ENCODE measurements at places on chromosomes 5 and 9.

- DNase-seq, result no peak
Measured at GRCh38 chr9:35952526-35953191, 5.3 kb downstream of the OR2S2 start.

- DNase-seq, result no peak
Measured at GRCh38 chr5:80216753-80217596, 38.9 kb downstream of the SERINC5 start.

GRCh38 chr5:115324021-115324420 is 27.6 kb upstream of the CCDC112 start:
- no peak for DNase-seq

DNA sequence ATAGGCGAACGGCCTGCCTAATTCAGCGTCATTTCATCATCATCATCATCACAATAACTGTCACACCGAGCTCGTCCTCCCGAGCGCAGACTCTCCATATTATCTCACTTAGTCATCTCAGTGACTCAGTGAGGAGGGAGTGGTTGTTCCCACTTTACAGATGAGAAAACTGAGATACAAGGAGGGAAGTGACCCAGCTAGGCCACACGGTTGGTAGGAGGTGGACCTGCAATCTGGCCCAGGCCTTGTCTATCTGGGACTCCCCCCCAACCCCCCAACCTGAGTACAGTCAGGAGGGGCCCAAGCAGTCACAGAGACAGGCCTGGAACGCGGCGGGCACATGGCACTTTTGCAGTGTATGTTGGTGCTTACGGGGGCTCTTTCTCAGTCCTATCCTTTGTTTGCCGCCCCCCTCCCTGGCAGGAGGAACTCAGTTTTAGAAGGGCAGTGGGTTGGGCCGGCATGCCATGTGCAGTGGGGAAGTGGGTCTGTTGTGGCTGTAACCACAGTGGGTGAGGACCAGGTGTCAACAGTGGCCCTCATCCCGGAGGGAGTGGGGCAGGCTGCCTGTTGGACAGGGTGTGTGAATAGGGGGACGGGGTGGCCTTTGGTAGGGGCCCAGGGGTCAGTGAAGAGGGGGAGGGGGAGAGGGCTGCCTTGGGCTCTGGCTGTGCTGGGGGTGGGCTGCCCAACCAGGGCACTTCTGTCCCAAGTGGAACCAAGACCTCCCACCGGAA is 1.7 kb upstream of the RXRA start:
- DNase-seq, result no peak

GRCh38 chr9:7780261-7780988 is 19.2 kb downstream of the DMAC1 start:
- no peak for DNase-seq

- DNase-seq, result no peak
Measured at GRCh38 chr9:74282526-74283253, 214.4 kb upstream of the RORB start.

DNA sequence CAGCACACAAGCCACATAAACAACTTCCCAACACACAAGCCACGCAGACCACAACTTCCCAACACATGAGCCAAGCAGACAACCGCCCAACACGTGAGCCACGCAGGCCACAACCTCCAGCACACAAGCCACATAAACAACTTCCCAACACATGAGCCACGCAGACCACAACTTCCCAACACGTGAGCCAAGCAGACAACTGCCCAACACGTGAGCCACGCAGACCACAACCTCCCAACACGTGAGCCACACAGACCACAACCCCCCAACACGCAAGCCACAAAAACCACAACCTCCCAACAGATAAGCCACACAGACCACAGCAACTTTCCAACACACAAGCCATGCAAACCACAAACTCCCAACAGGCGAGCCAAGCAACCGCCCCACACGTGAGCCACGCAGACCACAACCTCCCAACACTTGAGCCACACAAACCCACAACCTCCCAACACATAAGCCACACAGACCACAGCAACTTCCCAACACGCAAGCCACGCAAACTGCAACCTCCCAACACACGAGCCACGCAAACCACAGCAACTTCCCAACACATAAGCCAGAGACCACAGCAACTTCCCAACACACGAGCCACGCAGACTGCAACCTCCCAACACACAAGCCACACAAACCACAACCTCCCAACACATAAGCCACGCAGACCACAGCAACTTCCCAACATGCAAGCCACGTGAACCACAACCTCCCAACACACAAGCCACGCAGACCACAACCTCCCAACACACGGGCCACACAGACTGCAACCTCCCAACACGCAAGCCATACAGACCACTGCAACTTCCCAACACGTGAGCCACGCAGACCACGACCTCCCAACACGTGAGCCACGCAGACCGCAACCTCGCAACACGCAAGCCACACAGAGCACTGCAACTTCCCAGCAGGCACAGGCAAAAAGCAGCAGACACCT is 10.1 kb downstream of the BRD9 start:
- no peak for DNase-seq

DNA sequence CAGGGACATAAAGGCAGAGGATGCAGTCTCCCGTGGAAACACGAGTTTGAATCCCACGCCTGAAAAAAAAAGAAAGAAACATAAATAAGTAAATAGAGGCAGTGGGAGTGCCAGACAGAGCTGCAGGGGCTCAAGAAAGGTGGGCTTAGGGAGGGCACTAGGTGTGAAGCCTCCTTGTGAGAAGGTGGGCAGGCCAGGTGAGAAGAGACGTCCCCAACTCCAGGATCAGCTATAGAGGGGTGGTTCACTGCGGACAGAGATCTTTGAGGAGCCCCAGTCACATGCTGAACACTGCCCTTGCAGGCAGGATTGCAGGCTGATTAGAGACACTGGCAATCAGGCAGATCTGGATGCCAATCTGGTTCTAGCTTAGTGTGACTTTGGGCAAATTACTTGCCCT is 172.1 kb downstream of the RGS3 start:
- DNase-seq, result peak; percentile 40

DNA sequence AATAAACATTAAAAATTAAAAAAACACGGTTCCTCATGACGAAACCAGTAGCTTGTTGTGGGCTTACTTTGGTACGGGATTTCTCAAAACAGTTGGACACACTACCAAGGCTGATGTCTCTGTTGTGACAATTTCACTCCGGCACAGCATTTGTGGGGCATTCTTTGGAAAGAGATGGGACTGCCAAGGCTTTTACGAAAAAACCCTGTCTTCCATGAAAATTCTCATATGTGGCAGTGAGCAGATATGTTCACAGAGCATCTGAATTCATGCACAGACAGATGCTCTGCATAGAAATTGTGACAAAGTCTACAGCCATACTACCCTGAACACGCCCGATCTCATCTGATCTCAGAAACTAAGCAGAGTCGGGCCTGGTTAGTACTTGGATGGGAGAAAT is 17.8 kb upstream of the SHROOM1 start:
- no peak for DNase-seq

DNA sequence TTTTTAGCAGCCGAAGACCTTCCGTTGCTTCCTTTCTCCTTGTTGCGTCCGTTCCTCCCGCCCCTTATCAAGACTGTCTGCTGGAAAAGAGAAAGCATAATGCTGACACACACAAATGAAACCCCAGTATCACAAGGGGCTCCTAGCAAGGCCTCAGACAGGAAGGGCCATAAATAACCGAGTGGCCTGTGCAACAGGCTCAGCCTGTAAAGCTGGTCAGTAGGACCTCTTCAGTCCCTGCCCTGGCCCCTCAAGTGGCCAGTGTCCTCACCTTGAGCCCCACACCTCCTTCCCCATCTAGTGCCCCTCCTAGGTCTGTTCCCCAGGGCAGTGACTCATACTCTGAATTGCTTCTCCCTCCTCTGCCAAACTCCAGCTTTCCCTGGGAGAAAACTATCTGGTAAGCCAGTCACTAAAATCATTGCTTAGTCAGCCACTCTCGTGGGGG is 174.6 kb upstream of the IL12B start:
- DNase-seq, result no peak

GRCh38 chr5:41925555-41925951 is 472 bp downstream of the FBXO4 start:
- DNase-seq, result peak; percentile 71

- no peak for DNase-seq
Measured at GRCh38 chr9:124347968-124348358, 67.3 kb downstream of the PSMB7 start.

DNA sequence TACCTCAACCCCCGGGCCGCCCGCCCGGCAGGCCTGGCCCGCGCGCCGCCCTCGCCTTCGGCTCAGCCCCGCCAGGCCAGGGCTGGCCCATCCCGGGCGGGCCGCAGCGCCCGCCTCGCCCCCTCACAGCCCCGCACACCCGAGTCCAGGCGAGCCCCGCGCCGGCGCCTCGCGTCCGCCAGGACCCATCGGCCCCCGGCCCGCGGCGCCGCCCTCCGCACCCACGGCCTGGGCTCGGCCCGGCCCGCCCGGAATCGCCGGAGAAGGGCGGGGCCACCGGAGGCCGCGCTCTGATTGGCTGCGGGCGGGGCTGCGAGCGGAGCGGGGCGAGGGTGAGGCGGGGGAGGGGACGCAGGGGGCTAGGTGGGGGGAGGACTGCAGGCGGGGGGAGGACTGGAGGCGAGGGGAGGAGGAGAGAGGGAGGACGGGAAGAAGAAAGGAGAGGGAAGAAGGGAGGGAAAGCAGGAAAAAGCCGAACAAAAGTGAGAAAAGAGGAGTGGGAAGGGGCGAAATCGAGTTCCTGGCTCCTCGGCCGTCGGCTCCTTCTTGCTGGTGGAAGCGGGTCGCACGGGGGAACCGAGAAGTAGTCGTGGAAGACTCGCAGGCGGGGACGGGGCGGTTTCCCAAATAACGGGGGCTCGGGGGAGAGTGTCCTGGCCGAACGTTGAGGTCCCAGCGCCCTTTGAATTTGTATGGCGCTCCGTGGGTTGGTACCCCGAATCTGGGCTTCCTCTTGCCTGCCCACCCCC is 472 bp upstream of the UBTD2 start:
- DNase-seq, result peak; percentile 94

GRCh38 chr5:35248843-35249780 is 18.8 kb upstream of the PRLR start:
- DNase-seq, result no peak

DNA sequence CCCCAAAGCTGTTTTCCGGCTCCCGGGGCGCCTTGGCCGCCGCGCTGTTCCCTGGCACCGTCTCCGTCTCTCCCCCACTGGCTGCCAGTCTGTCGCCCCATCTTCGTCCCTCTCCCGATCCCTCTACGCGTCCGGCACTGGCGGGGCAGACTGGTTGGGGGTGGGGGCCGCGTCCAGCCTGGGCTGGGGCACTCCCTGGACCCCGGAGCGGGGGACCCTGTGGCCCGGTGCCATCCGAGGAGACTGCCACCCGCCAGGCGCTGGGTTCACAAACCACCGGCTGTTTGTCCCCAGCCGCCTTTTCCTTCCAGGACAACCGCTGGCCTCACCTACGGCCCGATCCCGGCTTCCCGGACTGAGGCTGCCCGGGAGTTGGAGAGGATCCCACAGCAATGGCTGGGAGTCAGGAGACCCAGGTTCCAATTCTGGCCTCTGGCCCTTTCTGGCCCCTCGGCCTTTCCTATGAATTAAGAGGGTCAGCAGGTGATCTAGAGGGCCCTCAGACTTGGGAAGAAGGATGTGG is 1.0 kb upstream of the FIBCD1 start:
- no peak for DNase-seq

DNA sequence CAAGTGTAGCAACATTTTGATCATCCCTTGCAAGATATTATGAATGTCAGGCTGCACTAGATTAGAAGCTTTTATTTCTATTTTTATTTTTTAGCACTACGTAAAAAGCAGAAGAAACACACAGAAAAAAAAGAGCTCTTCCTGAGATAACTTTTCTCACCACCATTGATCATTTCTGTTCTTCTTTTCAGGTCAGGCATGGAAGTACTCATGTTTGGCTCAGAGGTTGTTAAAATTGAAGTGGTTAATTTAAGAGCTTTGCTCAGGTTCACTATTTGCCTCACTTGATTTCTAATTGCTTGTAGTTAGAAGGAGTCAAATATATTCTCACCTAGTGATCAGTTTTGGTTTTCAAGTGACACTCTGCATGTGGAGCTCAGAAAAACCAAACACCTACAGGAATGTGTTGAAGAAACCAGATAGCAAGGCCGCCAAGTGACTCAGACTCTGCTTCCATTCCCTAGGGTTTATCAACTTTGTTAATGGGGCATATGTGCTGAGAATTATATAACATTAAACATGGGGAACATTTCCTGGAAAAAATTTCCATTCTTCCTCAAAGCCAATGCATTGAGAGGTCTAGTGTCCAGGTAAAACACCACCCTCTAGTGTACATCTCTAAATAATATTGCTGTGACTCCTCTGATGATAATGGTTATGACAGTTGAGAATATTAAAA is 679.8 kb downstream of the CETN3 start:
- no peak for DNase-seq

DNA sequence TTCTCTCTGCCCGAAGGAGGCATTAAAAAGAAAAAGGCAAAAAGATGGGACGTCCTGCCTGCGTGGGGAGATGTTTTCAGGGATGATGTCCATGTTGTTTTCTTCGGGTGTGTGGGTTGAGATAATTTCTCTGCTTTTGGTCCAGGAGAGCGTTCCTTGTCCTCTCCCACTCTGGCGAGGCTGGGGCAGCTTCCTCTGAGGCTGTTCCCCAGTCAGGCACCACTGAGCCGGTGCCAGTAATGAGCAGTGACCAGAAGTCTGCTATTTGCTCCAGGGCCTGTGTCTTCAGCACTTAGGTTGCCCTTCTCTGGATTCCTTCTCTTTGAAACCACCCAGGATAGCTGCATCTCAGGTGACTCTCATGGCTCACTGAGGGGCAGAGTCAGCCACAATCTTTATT is 71.5 kb downstream of the ACER2 start:
- no peak for DNase-seq

Data from left forelimb (tissue), 1 donor.